Esophagus mucosa (tissue), 1 donor: ENCODE measurements at places on chromosomes 7 and 10.
A peak's percentile ranks its signal among the peaks of the same experiment; 100 is the strongest.

DNA sequence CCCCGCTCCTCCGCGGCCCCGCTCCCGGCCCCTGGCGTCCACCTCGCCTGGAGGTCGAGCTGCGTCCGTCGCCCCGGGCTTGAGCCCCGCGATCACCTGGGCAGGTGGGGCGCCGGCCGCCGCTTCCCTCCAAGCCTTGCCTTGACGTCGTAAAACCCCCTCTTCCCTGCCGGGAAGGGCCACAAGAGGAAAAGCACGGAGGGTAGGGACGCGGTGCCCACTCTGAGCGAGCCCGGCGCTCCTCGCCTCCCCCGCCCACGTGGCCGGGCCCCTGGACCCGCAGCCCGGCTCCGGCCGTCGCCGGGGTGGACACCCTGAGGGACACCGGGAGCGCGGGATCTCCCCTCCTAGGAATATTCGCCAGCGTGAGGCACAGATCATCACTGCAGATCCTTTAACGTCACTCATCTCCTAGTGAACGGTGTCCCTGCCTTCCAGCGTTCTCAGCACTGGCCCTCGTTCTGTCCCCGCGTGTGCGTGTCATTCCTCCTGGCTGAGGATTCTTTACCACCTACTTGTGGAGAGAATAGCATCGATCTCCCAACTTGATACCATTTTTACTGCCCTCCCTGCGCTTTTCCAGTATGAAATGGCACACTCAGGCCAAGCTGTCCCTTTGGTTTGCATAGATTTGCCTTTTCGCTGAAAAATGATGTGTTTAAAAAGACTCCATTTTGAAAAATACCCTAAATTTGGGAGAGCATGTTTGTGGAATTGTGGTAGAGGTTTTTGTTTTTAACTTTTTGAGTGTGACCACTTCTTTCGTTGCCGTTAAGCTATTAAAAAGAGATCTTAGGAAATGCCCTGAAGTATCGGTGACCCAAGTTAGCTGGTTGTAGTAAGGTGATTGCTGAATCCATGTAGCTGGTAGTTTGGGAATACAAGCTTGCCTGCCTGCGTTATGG lies 649 bp downstream of the ACTR3B start:
- ATAC-seq, result peak; percentile 42

DNA sequence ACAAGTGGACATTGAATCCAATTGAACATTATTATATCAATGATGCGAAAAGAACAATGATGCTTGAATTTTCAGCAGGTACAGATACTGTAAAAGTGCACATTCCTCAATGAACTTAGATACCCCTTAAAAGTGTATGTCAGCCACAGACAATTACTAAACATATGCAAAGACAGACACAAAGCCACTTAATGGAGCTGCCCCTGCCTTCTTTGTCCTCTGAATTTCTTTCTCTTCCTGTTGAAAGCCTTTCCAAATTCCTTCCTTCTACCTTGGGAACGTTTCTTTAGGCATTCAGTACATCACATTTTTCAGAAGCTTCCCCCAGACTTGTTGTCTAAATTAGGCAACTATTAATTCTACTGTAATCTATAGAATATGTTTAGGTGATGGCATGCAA lies 706.8 kb upstream of the MBL2 start:
- no peak for ATAC-seq

GRCh38 chr7:6647080-6647479 lies 10.0 kb downstream of the ZNF316 start:
- ATAC-seq, result no peak

GRCh38 chr7:105098863-105099515 lies 85.0 kb downstream of the KMT2E start:
- ATAC-seq, result peak; percentile 92

GRCh38 chr10:36476399-36476798 lies 649.0 kb upstream of the ANKRD30A start:
- no peak for ATAC-seq
